ENCODE measurements at places on chromosomes 2 and 18.
A peak's percentile ranks its signal among the peaks of the same experiment; 100 is the strongest.

GRCh38 chr18:55543130-55543704 lies 44.8 kb downstream of the TCF4 start:
- DNase-seq: no peak

GRCh38 chr2:27336173-27336572 lies 13.3 kb upstream of the MPV17 start:
- no peak for DNase-seq

DNA sequence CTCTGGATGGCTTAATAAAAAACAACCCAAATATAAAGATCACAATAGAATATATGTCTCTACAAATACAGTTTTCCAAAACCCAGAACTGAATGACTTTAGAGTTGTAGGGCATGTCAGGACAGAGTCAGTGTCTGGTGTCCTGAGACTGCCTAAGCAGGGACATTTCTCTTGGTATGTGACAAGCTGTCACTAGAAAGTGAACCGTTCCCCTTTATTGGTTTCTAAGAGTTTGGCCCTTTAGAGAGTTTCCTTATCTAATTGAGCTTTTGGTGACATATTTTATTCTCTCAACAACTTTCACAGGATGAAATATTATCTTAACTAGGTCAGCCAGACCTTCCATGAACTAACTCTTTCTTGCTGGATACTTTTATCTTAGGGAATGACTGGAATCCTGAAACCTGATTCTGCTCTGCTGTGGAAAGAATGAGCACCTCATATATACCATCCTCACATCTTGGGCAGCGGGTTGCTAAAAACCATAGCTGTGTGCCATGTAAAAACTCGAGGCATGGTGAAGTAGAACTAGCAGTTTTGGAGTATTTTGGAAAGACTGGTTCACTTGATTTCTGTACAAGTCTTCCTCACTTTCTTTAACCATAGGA lies 54.8 kb downstream of the CAVIN2 start:
- no peak for DNase-seq

GRCh38 chr18:63553081-63553480 lies 10.9 kb downstream of the SERPINB12 start:
- DNase-seq: no peak

DNA sequence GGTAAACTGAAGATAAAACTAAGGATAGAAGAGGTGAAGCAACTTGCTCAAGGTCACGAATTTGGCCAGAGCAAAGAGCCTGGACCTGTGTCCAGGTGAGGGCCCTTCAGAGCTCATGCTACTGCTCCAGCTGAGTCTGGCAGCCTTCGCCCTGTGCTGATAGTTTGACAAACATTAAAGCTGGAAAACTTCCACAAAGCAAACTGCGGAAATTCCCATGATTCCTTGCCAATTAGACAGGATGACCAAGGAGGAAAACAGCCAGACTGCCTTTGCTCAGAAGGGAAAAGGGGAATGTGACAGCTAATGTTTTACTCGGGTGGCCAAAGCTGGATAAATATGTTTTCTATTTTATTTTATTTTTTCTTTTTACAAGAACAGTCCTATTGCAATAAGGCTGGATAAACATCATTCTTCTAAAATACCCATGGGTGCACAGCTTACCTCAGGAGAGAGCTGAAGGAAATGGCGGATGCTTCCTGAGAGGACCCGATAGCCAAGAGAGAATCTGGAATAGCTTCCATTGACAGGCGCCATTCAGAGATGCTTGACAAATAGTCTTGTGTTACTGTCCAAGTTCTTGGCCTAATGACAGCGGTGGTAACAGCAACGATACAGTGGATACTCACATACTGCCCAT lies 5.3 kb upstream of the CTAGE1 start:
- no peak for DNase-seq

DNA sequence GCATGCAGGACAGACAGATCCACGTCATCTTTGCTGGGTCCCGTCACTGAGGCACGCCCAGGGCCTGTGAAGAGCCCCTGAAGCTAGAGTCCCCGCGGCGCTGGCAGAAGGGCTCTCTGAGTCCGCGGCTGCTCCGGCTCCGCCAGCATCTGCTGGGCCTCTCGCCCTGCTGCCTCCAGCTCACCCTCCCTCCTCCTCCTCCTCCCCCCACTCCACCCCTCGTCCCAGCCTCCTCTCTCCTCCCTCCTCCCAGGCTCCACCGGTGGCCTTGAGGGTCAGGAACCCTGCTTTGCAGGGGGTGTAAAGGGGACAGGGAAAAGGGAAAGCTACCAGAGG lies at the start of gene TNS1:
TNS1 (minus strand) TSS at position 151 of the 336 bp plus-strand sequence; CDS start at position 28, 123 bp downstream.
- DNase-seq: no peak

DNA sequence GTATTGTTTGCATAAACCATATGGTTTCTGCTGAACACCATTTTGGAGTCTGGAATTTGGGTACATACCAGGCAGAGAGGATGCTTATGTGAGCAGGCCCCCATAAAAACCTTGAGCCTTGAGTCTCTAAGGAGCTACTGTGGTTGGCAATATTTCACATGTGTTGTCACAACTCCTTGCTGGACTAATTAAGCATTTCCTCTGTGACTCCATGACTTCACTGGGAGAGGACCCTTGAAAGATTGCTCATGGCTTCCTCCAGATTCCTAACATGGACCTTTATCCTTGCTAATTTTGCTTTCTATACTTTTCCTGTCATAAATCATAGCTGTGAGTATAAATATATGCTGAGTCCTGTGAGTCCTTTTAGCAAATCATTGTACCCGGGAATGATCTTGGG lies 7.6 kb upstream of the COQ10B start:
- no peak for DNase-seq

GRCh38 chr2:86488561-86489250 lies 47.5 kb downstream of the KDM3A start:
- no peak for DNase-seq

- DNase-seq: no peak
Measured at GRCh38 chr2:25341011-25341727, 556 bp downstream of the DNMT3A start.

GRCh38 chr2:220590476-220590875 lies 963.0 kb downstream of the SLC4A3 start:
- no peak for DNase-seq

DNA sequence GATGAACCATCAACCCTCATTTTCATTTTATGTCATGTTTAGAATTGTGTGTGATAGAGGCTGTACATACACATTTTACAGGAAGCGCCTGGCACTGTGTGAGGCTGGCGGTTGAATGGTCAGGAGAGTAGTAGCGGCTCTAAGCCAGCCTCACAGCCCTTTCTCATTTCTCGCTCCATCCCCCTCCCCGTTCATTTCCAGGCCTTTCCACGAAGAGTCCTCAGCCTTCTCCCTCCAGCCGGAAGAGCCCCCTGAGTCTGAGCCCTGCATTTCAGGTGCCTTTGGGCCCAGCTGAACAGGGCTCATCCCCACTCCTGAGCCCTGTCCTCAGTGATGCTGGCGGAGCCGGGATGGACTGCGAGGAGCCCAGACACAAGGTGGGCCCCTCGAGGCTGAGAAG lies 51.8 kb downstream of the STK25 start:
- no peak for DNase-seq

DNA sequence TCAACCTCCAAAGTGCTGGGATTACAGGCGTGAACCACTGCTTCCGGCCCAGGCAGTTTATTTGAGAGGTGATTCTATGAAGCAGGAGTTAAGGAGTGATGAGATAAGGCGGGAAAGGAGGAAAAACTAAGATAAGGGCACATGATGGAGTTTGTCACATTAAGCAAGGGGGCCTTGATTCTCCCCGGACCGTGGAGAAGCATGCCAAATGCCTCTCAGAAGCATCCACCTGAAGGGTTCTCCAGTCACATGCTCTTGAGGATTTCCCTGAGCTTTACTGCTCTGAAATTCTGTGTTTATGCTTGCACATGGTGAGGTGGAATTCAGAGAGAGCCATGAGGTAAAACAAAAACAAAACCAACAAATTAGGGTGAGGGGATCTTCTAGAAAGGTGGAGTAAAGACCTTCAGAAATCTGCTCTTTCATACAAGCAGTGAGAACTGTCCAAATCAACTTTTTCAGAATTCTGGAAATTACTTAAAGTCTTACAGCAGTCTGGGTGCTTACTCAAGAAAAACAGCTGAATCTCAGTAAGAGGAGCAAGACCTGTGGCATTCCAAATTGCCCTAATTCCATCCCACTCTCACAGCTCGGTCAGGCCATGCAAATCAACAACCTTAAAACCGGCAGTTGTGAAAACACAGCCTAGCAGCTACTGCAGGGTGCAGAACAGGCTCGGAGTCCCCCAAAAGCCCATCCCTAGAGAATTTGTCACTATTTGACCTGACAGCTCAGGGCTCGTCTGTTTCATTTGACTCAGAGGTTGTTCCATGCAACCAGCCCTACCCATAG lies 69.1 kb upstream of the CTLA4 start:
- no peak for DNase-seq

DNA sequence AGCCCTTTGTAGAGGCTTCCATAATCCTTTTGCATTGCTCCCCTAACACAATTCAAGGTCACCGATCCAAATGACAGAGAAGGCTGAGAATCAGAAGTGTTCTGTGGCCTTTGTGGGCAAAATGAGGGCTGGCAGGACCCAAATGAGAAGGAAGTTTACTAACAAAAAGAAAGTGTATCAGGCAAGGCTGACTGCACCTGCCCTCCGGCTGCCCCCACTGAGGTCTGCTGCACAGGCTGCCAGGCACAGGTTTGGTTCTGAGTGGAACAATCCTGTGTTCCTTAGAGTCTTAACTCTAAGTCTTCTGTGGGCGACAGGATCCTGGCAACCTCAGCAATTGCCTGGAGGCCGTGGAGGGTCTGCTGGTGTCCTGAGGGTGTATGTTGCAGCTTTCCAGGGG lies 568.5 kb downstream of the CMPK2 start:
- no peak for DNase-seq

GRCh38 chr2:128496700-128497099 lies 178.0 kb upstream of the HS6ST1 start:
- no peak for DNase-seq

- DNase-seq: peak; percentile 45
Measured at GRCh38 chr2:157898591-157898996, 22.5 kb upstream of the ACVR1 start.

DNA sequence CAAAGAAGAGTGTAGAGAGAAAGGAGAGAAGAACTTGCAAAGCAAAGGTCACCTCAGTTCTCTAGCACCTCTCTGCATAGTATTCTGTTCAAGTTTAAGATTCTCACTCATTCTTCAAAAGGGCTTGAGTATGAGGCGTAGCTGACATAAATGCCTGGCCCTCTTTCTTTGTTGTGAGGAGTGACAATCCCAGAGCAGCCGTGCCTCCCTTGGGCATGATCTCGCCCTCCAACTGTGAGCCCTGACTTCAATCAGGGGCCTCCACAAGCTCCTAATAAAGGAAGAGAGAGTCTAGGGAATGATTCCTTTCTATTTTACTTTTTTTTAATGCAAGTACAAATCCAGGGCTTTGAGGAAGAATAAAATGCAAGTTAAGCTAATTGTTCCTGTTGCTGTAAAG lies 402.7 kb downstream of the LRP1B start:
- no peak for DNase-seq

DNA sequence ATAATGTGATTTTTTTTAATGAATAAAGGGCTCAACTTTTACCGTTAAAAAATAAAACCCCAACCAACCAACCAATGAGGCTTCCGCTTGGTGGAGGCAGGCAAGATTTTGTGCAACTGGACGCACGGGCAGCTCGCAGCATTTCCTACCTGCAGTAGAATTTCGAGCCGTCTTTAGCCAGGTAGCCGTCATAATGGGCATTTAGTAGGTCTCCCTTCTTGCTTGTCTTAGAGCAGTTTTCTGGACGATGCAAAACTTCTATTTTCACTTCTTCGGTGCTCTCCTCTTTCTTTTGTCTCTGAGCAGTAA lies 316 bp downstream of the FKBP7 start:
- DNase-seq: no peak

GRCh38 chr18:50161597-50162205 lies 33.2 kb downstream of the MYO5B start:
- DNase-seq: no peak

GRCh38 chr18:12287684-12288402 lies 20.2 kb upstream of the TUBB6 start:
- no peak for DNase-seq

GRCh38 chr2:10067881-10068280 lies 12.3 kb downstream of the CYS1 start:
- no peak for DNase-seq

DNA sequence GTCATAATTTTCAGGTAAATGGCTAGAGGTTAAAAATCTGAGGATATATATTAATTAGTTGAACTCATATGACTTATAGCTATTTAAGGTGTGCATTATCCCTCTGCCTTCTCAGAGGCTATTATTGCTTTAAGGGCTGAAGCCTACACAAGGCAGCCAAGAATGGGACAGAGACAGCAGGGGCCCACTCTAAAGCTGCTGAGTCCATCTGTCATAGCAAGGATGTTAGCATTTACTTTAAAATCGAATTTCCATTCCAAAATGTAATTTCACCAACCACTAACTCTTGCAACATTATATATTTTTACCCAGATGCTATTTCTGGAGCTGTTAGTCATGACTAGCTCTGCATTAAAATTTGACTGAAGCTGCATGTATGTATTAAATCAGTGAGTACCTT lies 236.3 kb upstream of the FSIP2 start:
- no peak for DNase-seq

- DNase-seq: peak; percentile 22
Measured at GRCh38 chr2:232142049-232142448, 180.5 kb downstream of the DIS3L2 start.

- no peak for DNase-seq
Measured at GRCh38 chr2:133365117-133365516, 203.1 kb downstream of the NCKAP5 start.

DNA sequence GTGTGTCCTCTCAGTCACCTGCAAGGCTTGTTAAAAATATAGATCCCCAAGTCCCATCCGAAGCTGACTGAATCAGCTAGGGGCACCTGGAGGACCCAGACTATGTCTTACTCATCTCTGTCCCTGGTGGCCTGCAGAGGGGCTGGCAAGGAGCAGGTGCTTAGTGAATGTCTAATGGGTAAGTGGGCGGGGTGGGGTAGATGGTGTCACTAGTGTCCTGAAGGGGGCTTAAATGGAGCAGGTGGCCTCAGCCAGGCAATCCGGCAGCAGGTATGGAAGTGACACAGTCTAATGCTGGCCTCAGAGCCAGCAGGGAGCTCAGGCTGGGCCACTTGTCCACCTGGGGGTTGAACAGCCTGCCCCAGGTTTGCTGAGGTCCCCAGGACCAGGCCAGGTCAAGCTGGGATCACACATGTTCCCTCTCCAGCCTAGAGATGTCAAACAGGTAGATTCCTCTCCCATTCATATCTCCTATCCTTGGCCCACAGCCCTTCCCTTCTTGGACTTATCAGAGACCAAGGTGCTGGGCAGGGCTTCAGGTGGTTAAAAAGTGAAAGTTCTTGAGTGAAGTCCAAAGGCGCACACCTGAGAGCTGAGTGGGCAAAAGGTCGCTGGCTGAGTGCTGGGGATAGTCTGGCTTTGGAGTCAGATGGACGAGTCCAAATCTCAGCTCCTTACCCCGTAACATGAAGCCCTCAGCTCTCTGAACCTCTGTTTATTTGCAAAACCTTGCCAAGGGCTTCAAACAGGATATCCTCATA lies 1.7 kb downstream of the STEAP3 start:
- no peak for DNase-seq

Measured in CD4-positive, alpha-beta T cell treated with Interleukin-4 for 1 hour (primary cell).